AG09309 (cell line): ENCODE measurements at places on chromosomes 1 and 21.

DNA sequence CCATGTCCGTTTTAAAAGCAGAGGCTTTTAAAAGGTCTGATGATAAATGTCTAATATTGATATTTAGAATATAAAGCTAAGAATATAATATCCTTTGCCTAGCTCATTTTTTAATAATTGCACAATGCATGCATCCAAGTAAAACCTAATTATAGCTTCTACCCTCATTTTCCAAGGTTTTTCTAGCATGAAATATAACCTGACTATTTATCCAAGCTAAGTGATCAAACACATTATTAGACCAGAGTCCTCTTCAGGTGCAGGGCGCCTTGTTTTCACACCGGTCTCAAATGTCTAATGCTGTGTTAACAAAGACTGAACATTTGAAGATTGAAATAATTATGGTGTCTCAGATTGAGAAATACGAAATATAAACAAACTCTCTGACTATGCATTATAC is 648.9 kb upstream of the CXADR start:
- DNase-seq = no peak

DNA sequence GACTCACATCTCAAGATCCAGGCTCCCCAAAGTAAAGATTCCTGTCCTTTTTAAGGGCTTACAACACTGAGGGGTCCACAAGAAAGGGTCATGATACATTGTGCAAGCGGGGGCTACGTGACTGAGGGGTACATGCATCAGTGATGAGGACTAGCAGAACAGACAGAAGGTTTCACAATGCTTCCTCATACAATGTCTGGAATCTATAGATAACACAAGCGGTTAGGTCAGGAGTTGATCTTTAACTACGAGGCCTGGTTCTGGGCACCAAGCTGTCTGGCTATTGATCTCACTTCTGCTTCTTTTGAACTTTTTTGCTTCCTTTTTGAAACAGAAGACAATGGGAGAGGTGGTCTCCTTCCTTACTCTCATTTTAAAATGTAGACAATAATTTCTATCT is 718.6 kb downstream of the AMY1C start:
- no peak for DNase-seq

DNA sequence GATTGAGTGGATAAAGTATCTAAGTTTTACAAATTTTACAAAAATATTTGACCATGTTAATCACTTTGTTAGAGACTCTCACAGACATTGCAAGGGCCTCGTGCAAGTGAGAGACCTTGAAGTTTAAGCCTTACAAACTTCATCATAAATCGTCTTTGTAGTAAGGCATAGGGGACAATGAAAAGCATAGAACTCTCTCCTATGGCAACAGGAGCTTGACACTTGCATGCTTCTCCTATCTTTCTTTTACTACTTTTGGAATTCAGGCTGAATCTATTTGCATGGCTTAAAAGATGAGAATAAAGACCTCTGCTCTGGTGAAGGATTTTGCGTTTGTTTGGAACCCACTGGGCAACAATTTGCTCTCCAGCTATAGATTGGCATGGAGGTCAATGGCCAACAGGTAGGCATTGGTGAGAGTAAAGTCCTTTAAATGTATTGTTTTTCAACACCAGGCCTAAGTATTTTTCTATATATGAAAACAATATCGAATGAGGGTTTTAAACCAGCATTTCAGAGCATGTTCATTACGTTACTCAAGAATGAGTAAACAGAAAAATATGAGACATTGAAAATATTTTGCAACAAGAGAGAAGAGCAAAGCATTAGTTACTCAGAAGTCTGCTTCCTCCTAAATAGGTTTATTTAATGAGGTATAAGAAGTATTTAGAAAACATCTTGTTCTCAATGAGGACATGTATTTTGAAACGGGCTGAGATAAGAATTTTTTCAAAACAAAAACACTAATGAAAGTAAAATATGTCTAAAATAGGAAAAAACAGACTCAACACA is 192.2 kb downstream of the TGFB2 start:
- peak; percentile 54 for DNase-seq

- no peak for DNase-seq
These were observed 49.9 kb downstream of the DMRTB1 start for GRCh38 chr1:53508991-53509666.

- no peak for DNase-seq
These were observed 194.0 kb upstream of the SGIP1 start for GRCh38 chr1:66339944-66340343.

- DNase-seq = no peak
These were observed 109.0 kb upstream of the KCTD3 start for GRCh38 chr1:215458104-215458503.

GRCh38 chr1:185439727-185440415 is 122.8 kb upstream of the IVNS1ABP start:
- peak; percentile 70 for DNase-seq

DNA sequence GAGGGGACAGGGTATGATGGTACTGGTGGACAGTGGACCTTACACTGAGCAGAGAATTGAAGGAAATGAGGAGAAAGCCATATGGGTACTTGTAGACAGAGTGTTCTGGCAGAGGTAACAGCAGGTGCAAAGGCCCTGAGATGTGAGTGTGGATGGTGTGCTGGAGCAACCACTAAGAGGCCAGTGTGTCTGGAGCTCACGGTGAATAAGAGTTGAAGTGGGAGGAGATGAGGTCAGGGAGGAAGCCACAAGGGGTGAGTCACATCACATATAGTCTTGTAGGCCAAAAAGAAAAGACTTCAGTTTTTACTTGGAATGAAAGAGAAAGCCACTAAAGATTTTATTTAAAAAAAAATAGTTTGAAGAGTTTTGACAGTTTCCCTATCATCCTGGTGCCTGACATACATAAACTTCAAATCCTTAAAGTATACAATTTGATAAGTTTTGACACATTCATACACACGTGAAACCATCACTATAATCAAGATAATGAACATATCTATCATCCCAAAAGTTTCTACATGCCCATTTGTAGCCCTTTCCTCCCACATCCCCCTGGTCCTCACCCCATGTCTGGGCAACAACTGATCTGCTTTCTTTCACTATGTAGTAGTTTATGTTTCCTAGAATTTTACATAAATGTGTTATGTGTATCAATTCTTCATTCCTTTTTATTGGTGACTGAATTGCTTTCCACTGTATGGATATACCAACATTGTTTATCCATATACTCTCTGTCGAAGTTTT is 148.4 kb downstream of the GPATCH2 start:
- peak; percentile 52 for DNase-seq

GRCh38 chr1:151520359-151520758 is 9.2 kb downstream of the CGN start:
- no peak for DNase-seq

GRCh38 chr1:109595531-109595930 is 23.9 kb downstream of the GNAT2 start:
- DNase-seq = no peak

- no peak for DNase-seq
These were observed 21.3 kb upstream of the EFHD2 start for GRCh38 chr1:15388201-15388880.

DNA sequence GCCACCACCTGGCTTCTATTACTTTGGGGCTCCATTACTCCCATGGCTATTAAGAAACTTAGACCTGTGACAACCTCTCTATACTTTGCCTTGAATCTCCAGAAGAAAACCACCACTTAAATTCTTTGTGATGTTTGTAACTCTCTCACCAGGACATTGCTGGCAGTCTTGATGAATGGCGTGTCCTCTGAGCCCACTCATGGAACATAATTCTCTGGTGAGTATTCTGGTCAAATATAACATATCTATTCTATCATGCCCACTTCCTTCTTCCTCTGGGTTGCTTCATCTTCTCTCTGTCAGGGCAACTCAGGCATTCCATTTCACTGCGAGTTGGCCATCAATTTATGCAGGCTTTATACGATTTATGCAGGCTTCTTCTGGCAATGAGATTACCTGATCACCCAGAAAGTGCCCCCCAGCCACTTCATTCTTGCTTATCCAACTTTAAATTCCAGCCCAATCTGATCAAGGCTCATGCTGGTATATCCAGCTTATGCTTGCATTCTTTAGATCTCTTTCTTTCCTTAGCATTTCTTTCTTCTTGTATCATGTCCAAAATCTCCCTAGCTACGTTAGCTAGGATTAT is 112.0 kb upstream of the CHRM3 start:
- DNase-seq = peak; percentile 10

DNA sequence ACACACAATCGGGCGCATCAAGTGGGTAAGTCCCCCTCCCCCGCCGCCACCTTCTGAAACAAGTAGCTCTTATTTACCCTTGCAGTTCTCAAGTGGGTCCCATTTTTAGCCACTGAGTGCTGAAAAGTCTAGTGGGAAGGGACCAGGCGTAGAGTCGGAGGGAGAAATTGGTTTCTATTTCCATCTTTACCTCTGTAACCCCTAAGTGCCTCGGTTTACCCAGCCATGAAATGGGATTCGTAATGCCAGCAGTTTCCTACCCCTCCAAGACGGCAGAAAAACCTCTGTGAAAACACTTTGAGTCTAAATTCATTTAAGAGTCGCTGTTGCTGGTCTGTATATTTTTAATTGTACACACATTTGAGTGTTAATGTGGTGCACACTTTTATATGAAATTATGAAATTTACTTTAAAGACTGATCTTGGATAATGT is 928 bp downstream of the TLCD4 start:
- no peak for DNase-seq

DNA sequence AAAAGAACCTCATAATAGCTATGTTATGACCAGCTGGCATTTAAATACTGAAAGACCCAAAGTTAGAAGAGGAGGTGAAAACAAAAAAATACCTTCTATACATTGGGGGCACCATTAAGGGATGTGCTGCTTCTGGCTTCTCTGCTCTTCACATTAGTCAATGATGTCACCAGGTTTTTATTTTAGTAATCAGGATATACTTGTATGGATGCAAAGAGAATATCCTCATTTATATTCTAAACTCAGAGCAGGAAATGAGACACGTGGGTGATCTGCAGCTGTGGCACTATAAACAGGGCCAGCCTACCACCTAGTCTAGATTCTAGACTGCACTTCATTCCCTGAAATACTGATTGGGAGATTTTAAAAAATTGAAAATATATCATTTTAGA is 51.2 kb downstream of the WLS start:
- no peak for DNase-seq

DNA sequence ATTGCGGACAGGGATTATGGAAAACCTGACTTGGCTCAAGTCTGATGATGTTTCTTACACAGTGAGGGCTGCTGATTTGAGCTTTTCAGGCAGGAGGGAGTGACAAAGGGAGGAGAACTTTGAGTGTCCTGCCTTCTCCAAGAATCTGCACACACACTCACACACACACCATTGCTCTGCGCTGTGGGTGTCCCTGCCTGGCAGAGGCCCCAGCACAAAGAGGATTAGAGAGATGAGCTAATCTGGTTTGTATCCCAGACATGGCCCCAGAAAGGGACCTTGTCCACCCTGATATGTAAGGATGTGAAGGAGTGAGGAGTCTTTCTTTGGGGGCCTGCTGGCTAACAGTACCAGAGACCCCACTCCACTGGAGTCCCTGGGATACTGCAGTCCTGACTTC is 5.9 kb upstream of the WNT2B start:
- no peak for DNase-seq

GRCh38 chr1:46652321-46653100 is 15.7 kb downstream of the ATPAF1 start:
- no peak for DNase-seq

- no peak for DNase-seq
These were observed 1078.3 kb downstream of the NCAM2 start for GRCh38 chr21:22076471-22076870.

- DNase-seq = no peak
These were observed 65.9 kb upstream of the GJA5 start for GRCh38 chr1:147826259-147826658.

- DNase-seq = no peak
These were observed 829 bp downstream of the SPEN start for GRCh38 chr1:15848143-15848928.

GRCh38 chr1:157306896-157307295 is 168.7 kb upstream of the ETV3 start:
- DNase-seq = no peak

DNA sequence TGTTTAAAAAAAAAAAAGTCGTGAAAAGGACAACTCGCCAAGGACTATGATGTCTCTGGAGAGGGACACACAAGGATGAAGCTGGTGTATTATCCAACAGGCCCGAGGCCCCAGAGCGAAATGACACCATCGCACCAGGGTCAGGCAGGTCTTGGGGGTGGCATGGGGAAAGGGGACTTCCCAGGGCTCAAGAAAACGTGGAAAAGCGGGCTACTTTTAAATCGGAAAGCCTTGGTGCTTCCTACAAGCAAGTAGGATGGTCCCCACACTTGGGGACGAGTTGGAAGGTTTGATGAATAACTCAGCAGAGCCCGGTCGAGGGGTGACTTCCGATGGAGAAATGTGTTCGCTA is 505 bp upstream of the GNPAT start:
- DNase-seq = no peak

GRCh38 chr1:94621802-94622201 is 80.2 kb upstream of the F3 start:
- DNase-seq = no peak

DNA sequence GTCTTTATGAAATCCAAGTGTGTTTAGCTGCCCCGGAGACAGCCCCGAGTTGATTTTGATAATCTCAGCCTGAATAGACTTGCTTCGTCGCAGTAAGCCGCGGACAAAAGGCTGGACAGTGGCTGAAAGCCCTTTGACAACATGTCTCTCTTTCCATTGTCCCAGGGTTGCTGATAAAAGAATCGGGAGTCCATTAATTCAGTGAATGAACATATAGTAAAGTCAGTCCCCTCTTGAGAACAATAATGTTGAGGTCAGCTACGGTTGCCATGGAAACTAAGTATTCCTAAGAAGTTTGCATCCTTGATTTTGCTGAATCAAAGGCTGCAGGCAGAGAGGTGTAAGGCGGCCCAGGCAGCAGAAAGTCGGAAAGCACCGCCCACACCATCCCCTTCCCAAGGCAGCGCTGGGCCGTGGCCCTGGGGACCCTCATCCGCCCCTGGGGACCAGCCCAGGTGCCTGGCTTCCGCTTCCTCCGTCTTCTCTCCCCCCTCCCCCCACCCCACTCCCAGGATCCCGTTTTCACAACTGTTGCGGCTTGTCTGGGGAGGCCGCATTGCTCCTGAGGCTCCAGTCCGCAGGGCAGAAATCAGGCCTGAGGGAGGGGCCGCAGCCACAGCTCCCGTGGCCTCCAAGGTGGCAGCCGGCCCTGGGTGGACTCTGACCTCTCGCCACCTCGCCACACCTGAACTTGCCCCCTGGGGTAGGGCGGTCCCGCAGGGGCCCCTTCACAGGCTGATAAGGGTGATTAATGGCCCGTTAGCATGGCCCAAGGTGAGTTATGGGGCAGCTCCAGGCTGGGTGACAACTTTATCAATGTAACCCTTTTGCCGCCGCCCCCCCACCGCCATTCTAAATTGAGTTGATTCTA is 180.9 kb downstream of the PRDM16 start:
- no peak for DNase-seq

- DNase-seq = no peak
These were observed 51.6 kb downstream of the TRMT1L start for GRCh38 chr1:185105121-185105520.

- no peak for DNase-seq
These were observed 99.3 kb upstream of the ESRRG start for GRCh38 chr1:216822480-216822879.

- no peak for DNase-seq
These were observed 661.6 kb upstream of the TMPRSS15 start for GRCh38 chr21:19065164-19065563.
